Kidney (tissue), 22 donors: ENCODE measurements at places on chromosomes 11 and 22.

GRCh38 chr11:122998727-122999366, 17.2 kb upstream of the BSX start:
- DNase-seq = no peak

DNA sequence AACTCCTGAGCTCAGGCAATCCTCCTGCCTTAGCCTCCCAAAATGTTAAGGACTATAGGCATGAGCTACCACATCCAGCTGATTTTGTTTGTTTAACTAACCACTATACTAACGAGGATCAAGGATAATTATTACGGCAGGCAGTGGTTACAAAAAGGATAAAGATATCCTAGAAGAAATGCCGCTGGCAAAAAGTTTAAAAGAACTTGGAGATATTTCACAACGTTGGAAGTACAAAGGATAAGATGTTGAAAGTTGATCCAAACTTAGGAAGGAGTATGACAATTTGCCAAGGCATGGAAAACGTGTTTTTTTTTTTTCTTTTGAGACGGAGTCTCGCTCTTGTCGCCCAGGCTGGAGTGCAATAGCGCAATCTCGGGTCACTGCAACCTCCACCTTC, 13.4 kb downstream of the AP5B1 start:
- DNase-seq = no peak

- peak; percentile 96 for DNase-seq
These were observed 11.1 kb upstream of the TAB1 start for GRCh38 chr22:39388261-39389011.

GRCh38 chr22:22565981-22566380, 6.9 kb upstream of the PRAME start:
- no peak for DNase-seq

DNA sequence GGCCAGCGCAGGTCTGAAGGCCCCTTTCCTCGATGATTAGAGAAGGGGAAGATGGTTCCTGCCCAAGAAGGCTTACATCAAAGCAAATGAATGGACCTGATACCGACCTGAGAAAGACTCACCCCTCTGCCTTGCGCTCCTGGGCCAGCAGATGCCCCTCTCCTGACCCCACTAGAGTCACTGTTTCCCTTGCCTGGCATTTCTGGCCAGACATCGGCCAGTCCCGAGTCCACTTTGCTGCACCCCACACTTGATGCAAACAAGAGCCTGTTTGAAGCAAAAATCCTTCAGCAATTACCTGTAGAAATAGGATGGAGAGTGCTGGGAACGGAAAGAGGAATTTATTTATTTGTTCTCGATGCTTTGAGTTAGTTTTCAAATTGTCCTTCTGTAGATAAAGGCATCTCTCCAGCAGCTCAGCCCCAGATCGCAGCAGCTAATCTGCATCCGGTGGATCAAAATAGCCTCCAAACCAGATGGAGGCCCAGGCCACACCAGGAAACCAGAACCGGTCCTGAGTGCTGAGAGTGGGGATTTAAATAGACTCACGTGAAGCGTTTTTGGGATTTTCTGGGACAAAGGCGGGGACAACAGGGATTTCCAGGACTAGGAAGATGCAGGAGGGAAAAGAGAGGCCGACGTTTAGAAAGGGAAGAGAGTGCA, 148.6 kb downstream of the TRIM29 start:
- no peak for DNase-seq

DNA sequence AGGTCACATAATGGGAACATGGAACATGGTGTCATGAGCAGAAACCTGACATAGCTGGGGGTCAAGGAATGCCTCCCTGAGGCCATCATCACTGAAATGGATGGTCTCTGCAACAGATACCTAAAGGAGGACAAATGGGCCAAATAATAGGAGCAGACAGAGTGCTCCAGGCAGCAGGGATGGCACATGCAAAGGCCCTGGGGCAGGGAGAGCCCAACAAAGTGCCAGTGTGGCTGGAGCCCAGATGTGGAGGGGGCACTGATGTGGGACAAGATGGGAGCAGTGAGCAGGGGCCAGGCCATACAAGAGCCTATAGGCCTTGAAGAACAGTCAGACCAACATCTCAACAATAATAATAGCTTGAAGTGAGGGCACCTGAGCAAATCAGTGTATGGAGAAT, 497.8 kb downstream of the MN1 start:
- DNase-seq = no peak

DNA sequence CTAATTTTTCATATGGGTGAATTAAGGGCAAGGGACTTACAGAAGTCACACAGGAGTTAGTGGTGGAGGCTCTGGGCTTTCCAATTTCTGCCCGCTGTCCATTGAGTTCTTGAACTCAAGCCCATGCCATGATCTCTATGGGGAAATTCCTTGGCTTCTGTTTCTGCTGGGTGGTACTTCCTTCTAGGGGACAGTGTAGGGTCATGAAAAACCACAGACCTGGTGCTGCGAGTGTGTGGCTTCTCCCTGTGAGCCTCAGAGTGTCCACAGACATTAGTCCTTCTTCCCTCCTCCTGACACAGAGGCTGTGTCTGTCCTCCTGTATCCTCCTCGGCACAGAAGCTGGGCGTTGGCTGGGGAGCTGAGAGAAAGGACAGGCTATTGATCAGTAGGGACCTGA, 6.3 kb upstream of the SEZ6L start:
- no peak for DNase-seq

GRCh38 chr11:18317551-18317950, 4.4 kb downstream of the HPS5 start:
- no peak for DNase-seq

GRCh38 chr22:41531715-41532477, 12.4 kb downstream of the POLR3H start:
- no peak for DNase-seq

DNA sequence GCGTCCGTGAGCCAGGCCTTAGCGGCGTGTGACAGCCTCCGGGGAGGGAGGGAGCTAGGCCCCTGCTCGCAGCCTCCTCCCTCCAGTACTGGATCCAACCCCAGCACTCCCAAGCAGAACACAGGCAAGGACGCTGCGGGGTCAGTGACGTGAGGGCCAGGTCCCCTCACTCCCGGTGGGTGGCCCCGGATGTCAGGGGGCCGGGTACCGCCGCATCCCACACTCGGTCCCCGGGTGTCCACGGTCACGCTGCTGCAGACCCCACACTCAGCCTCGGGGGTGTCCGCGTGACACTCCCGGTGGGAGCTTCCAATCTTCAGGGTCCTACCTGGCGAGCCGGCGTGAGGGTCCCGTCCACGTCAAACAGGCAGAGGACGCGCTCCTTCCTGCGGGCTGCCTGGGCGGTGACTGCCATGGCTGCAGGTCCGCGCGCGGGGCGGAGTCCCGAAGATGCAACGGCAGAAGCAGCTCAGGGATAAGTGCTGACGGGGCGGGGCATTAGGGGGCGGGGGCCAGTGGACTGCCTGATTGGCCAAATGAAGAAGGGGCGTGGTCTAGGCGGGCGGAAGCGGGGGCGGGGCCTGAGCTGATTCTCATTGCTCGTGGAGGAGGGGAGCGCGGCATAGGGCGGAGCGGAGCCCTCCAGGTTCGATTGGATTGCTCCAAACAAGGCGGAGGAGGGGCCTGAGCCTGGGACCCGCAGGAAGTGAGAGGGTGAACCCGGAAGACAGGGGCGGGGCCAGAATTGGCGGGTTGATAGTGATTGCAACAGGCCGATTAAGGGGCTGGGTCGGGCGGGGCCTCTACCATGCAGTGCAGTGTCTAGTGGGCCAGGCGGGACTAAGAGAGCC, at the start of gene PMM1:
TSS of gene PMM1 (minus strand) at position 450 of the 851 bp plus-strand sequence. CDS start at position 415, 35 bp downstream.
- peak; percentile 100 for DNase-seq

- peak; percentile 95 for DNase-seq
These were observed at the start of gene CERK for GRCh38 chr22:46737976-46738646. Gene CERK (minus strand): TSS chr22:46738252. CDS start chr22:46738148, 104 bp downstream.

DNA sequence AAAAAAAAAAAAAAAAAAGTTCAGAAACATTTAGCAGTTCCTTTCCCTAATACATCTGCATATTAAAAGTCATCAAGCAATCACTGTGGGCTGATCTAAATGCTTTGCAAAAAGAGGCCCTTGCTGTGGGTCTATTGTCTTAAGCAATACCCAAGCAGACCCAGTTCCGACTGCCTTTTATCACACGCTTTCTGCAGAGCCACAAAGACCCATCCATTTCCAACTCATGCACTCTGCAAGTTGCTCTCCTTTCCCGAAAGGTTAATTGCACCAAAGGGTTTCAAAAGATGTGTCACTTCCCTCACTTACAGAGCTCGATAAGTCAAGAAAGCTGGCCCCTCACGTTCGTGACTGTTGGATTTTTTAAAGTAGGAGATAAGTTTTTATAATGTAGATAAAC, 138.9 kb downstream of the MPPED1 start:
- no peak for DNase-seq

DNA sequence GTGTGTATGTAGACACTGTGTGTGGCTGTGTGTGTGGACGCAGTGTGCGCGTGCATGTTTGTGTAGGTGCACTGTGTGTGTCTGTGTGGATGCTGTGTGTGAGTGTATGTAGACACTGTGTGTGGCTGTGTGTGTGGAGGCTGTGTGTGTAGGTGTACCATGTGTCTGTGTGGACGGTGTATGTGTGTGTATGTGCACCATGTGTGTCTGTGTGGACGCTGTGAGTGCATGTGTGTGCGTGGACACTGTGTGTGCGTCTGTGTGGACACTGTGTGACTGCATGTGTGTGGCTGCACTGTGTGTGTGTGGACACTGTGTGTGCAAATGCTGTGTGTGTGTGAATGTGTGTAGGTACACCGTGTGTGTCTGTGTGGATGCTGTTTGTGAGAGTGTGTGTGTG, 10.3 kb downstream of the TRPM5 start:
- DNase-seq = peak; percentile 28

DNA sequence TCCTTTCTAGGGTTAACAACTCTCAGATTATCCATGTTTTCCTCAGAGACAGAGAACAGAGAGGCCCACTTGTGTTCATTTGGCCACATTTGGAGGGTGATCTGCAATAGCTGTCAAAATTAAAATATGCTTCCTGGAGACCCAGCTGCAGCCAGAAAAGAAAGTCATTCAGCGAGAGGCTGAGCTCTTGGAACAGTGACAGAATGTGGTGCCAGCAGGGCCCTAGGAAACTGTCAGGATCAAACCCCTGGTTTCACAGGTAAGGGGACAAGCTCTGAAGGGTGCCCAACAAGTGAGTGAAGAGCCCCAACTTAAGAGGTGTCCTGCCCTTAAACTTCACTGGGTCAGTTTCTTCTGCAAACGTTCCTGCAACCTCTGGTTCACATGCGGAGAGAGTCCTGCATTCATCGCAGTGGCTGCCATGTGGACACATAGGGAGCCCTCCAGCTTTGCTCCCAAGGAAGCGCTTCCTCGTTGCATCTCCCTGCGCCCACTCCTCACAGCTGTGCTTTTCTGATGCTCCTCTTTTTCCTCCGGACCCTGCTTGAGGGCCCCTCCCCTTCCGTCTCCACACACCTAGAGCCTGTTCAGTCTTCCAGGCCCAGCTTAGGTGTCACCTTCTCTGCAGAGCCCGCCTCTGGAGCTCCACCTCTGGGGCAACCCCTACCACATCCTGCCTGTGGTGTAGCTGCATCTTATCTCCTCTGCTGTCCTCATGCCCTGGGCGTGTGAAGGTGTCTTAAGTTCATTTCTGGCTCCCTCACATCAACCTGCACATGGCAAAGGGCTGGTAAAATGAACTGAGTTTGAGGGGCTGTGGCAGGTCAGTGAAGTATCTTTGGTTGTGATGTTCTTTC, 3.9 kb downstream of the UCP3 start:
- no peak for DNase-seq

DNA sequence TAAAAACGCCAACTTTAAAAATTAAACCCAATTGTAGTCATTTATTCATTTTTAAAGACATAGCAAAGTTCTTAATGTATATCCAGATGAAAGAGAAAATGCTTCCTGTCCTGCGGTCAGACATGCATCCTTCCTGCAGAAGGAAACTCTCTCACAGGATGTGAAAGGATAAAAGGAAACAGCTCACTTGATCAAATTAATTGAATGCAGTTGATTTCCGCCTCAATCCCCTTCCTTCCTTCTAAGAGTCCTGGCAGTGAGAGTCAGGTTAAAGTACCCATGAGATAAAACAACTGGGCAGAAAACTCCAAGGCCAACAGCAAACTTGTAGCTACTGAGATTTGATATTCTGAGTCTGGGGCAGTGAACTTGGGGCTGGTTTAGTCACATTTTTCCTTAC, 38.5 kb downstream of the CWC15 start:
- no peak for DNase-seq

DNA sequence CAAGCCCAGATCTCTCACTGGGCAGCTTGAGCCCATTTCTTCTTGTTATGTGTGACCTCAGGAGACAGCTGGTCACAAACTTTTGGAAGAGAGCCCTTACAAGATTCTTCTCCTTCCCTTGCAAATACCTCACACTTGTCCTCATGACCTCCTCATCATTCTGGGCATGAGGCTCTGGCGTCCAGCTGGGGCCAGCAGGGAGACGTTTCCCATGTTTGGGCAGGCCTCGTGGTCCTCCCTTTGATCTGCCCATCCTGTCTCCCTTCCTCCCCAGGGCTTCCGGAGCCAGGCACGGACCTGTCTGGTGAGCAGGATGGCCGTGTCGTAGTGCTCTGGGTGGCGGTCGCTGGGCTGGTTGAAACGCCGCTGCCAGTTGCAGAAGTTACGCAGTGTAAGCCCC, 9.7 kb downstream of the ADAMTS8 start:
- DNase-seq = no peak

DNA sequence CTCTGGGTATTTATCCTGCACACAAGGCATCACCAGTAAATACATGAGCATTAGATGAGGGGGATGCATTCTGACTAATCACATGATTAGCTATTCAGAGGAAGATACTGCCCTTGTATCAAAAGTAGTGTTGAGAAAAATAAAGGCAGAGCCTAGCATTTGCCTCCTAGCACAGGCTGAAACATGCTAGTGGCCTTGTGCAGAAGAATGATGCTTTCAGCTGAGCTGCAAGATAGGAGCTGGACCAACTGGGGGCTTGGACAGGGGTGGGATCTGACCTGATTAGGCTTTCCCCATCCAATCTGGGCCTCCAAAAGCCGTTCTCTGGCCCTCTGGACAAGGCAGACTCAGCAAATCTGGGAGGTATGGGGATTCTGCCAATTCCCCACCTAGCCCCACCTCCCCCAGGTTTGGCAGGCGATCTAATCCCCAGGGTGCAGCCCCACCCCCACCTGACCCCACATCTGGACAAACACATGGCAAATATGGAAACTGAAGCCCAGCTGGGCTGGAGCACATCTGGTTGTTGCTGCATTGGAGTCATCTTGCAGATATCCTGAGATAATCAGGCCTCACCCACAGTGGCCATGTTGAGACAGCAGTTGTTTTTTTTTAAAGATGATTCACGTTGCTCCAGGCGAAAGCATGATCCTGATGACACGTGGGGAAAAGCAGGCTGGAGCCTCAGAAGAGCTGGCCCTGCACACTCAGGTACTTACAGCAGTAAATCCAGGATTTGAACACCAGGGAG, 4.4 kb upstream of the MISFA start:
- DNase-seq = no peak

GRCh38 chr11:125626288-125626950, 1.5 kb downstream of the CHEK1 start:
- DNase-seq = no peak

DNA sequence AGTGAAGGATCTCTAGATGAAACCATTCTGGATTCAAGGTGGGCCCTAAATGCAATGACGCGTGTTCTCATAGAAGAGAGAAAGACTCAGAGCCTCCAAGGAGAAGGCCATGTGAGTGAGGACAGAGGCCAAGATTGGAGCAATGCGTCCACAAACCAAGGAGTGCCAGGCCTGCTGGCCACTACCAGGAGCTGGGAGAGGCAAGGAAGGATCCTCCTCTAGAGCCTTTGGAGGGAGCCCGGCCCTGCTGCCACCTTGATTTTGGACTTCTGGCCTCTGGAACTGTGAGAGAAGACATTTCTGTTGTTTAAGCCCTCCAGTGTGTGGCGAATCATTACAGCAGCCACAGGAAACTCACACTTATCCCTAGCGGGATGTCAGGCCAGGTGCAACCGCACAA, 52.7 kb upstream of the SHANK2 start:
- DNase-seq = no peak
